Tibial nerve (tissue), 4 donors: ENCODE measurements at places on chromosomes 3 and 15. TPM values are rescaled to one million over a fixed set of nuclear protein-coding genes. Genes with fewer than 3 reads are reported as not detected.

- H3K27me3 ChIP-seq: no peaks in the 10 kb centered on the region
- H3K4me3 ChIP-seq: no peak overlapping the region
- no peak overlapping the region for H3K27ac ChIP-seq
- H3K4me1 ChIP-seq: no peaks in the 10 kb centered on the region
These were observed 95.1 kb downstream of the CHCHD6 start for GRCh38 chr3:126799099-126799498.

DNA sequence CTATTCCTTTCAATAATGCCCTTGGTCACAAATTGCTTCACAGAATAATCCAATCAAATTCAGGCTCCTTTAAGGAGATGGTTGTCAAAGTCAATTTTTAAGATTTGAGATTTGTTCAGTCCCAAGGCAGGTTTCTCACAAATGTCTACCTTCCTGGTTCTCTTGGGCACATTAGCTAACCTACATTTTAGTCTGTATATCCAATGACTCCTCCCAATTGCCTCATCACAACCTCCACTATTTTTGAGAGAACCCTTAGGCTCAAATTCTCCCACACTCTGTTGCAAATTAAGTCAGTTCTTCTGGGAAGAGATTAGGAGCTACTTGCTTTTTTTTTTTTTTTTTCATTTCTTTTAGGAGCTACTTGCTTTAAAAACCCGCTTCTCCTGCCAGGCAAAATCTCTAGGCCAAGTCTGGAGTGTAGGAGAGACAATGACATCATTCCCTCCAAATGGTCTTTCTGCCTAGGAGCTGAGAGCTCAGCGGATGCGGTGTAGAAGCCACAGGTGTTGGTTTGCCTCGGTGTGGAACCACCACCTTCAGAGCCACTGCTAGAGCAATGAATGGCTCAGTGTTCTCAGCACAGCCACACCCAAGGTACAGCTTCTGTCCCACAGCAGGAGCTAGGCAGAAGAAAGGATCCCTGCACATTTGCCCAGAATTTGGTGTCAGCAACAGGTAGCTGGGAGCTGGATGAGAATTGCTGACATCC is 10.0 kb upstream of the INO80 start:
- no peak for DNase-seq
- H3K27ac ChIP-seq: no peak overlapping the region
- H3K27me3 ChIP-seq: no peaks in the 10 kb centered on the region
- H3K4me3 ChIP-seq: no peak overlapping the region
- no peaks in the 10 kb centered on the region for H3K36me3 ChIP-seq
- H3K4me1 ChIP-seq: no peaks in the 10 kb centered on the region

Gene WDR48
- 25.2 TPM for total RNA-seq

Gene ACKR4
- total RNA-seq: 1.0 TPM

Gene SCG3
- total RNA-seq: not detected

GRCh38 chr3:108569336-108569735 is 19.9 kb downstream of the CIP2A start:
- peaks cover 6% of the 10 kb centered on the region for H3K36me3 ChIP-seq
- H3K27ac ChIP-seq: no peak overlapping the region
- DNase-seq: no peak
- H3K4me3 ChIP-seq: no peak overlapping the region
- no peaks in the 10 kb centered on the region for H3K27me3 ChIP-seq

GRCh38 chr3:172987273-172987672 is 153.8 kb downstream of the SPATA16 start:
- no peaks in the 10 kb centered on the region for H3K36me3 ChIP-seq
- no peaks in the 10 kb centered on the region for H3K4me1 ChIP-seq
- no peak overlapping the region for H3K4me3 ChIP-seq
- no peaks in the 10 kb centered on the region for H3K27me3 ChIP-seq
- no peak for DNase-seq

GRCh38 chr3:16350597-16351318 is 85.7 kb downstream of the OXNAD1 start:
- no peak overlapping the region for H3K27ac ChIP-seq
- H3K36me3 ChIP-seq: no peaks in the 10 kb centered on the region
- no peak for DNase-seq
- peaks cover 23% of the 10 kb centered on the region for H3K4me1 ChIP-seq

GRCh38 chr3:188055388-188055787 is 98.6 kb upstream of the LPP start:
- H3K27ac ChIP-seq: no peak overlapping the region
- H3K27me3 ChIP-seq: no peaks in the 10 kb centered on the region
- no peaks in the 10 kb centered on the region for H3K36me3 ChIP-seq
- H3K4me1 ChIP-seq: peaks cover 40% of the 10 kb centered on the region

DNA sequence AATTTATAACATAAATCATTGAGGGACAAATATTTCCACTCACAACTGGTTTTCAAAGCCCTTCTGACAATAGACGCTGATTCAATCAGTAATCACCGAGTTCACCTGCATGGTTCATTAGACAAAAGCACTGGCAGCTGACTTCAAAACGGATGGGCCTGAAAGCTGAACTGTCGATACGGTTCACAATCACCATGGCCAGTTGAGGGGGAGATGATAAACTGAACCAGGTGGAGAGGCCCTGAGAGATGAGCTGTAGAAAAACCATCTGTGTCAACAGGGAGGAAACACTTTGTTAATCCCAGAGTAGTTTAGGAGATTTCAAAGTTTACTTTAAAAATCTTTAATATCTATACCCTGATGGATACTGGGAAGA is 75.0 kb downstream of the PEX5L start:
- no peaks in the 10 kb centered on the region for H3K4me1 ChIP-seq
- H3K27me3 ChIP-seq: no peaks in the 10 kb centered on the region
- no peaks in the 10 kb centered on the region for H3K36me3 ChIP-seq
- DNase-seq: no peak

- H3K4me3 ChIP-seq: no peak overlapping the region
- no peaks in the 10 kb centered on the region for H3K4me1 ChIP-seq
- H3K27me3 ChIP-seq: no peaks in the 10 kb centered on the region
These were observed 54.4 kb downstream of the TPRA1 start for GRCh38 chr3:127535901-127536829.

DNA sequence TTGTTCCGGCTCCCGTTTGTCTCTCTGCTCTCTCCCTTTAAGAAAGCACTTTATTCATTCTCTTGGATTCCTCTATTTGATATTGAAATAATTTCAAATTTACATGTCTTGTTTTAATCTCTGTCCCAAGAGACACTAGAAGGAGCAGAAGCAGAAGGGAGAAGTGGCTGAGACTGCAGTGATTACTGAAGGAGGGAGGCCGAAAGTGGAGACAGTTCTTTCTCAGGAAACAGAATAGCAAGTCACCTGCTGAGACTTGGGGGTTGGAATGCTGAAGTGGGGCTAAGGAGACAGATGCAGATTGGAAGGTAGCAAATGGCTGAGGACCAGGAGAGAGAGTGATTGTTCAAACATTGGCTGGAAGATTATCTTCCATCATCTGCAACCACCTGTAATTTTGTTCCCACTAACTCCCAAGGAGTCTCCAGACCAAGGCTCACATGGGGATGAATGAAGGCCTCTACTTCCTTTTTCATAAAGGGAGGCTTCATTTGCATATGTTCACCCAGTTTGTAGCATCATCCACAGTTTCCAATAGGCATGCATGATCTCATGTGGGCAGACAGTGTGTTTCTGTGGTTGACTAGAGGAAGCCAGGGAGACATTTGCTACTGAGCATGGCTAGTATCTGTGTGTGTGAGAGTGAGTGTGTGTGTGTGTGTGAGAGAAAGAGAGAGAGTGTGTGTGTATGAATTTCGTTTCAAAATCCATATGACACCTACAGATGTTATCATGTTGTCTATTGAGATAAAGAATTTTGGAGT is 24.0 kb downstream of the LTF start:
- no peaks in the 10 kb centered on the region for H3K4me1 ChIP-seq
- no peaks in the 10 kb centered on the region for H3K36me3 ChIP-seq
- H3K4me3 ChIP-seq: no peak overlapping the region
- H3K27me3 ChIP-seq: no peaks in the 10 kb centered on the region
- no peak for DNase-seq

GRCh38 chr15:41215708-41216107 is 14.8 kb downstream of the EXD1 start:
- no peak for DNase-seq
- H3K4me3 ChIP-seq: no peak overlapping the region
- H3K36me3 ChIP-seq: no peaks in the 10 kb centered on the region
- no peak overlapping the region for H3K27ac ChIP-seq

Gene PLCH1
- 1.4 TPM for total RNA-seq

Gene BNC1
- 1.4 TPM for total RNA-seq

Gene SIDT1
- 5.5 TPM for total RNA-seq

GRCh38 chr3:142586803-142587406 is 8.4 kb upstream of the ATR start:
- no peak overlapping the region for H3K4me3 ChIP-seq
- DNase-seq: peak; percentile 65
- H3K27me3 ChIP-seq: no peaks in the 10 kb centered on the region
- no peaks in the 10 kb centered on the region for H3K36me3 ChIP-seq
- H3K27ac ChIP-seq: no peak overlapping the region

- DNase-seq: no peak
- H3K36me3 ChIP-seq: no peaks in the 10 kb centered on the region
- H3K27ac ChIP-seq: no peak overlapping the region
- H3K27me3 ChIP-seq: no peaks in the 10 kb centered on the region
- H3K4me3 ChIP-seq: no peak overlapping the region
These were observed 95.2 kb downstream of the SEMA6D start for GRCh38 chr15:47812470-47812999.

- no peaks in the 10 kb centered on the region for H3K4me1 ChIP-seq
- H3K27me3 ChIP-seq: no peaks in the 10 kb centered on the region
- no peak overlapping the region for H3K4me3 ChIP-seq
These were observed 167.0 kb downstream of the VGLL4 start for GRCh38 chr3:11476735-11477144.

DNA sequence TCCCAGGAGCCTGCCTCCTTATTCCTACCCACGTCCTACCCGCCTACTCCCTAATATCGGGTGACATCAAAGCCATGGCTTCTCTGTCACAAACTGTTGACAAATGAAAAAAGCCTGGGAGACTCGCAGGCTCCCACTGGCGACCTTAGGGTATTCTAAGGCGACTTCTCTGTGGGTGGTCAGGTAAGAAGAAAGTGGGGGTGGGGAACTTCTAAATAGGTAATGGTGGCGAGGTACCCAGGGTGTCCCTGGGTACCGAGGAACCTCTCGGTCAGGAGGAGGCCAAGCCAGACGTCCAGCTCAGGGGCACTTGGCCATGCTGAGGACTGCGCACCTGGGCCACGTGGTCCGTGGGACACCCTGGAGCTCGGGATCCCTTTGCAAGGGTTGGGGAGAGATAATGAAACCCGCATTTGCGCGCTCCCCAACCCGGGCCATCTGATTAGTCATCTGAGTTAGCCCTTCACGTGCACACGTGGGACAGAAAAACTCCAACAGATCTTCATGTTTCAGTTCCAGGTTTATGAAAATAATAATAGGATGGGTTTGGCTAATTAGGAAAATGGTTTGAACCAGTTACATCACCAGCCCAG is 78.2 kb downstream of the NR2F2 start:
- no peaks in the 10 kb centered on the region for H3K4me1 ChIP-seq
- H3K4me3 ChIP-seq: peak overlapping the region; percentile 56
- H3K27me3 ChIP-seq: no peaks in the 10 kb centered on the region
- no peak for DNase-seq
- no peaks in the 10 kb centered on the region for H3K36me3 ChIP-seq

- H3K27me3 ChIP-seq: no peaks in the 10 kb centered on the region
- H3K36me3 ChIP-seq: peaks cover 19% of the 10 kb centered on the region
- H3K27ac ChIP-seq: no peak overlapping the region
- H3K4me3 ChIP-seq: no peak overlapping the region
- peaks cover 10% of the 10 kb centered on the region for H3K4me1 ChIP-seq
- no peak for DNase-seq
These were observed 19.9 kb upstream of the TATDN2 start for GRCh38 chr3:10228248-10228950.

Gene TMEM89
- total RNA-seq: not detected

GRCh38 chr15:71329497-71330260 is 214.4 kb downstream of the THSD4 start:
- no peaks in the 10 kb centered on the region for H3K36me3 ChIP-seq
- no peak overlapping the region for H3K4me3 ChIP-seq
- no peaks in the 10 kb centered on the region for H3K27me3 ChIP-seq

Gene ZNF80
- not detected for total RNA-seq

Gene STAB1
- 527 TPM for total RNA-seq

GRCh38 chr3:107394502-107394901 is 17.3 kb downstream of the CCDC54 start:
- no peak overlapping the region for H3K27ac ChIP-seq
- no peaks in the 10 kb centered on the region for H3K27me3 ChIP-seq
- no peak for DNase-seq
- no peak overlapping the region for H3K4me3 ChIP-seq
- H3K36me3 ChIP-seq: no peaks in the 10 kb centered on the region
- no peaks in the 10 kb centered on the region for H3K4me1 ChIP-seq

GRCh38 chr3:88057630-88058305 is 1.0 kb downstream of the CGGBP1 start:
- no peaks in the 10 kb centered on the region for H3K27me3 ChIP-seq
- DNase-seq: no peak
- H3K27ac ChIP-seq: peak overlapping the region; percentile 96
- peaks cover 44% of the 10 kb centered on the region for H3K4me1 ChIP-seq

Gene CYP1A1
- total RNA-seq: 5.1 TPM

Gene NPAP1
- total RNA-seq: not detected

- no peaks in the 10 kb centered on the region for H3K36me3 ChIP-seq
- DNase-seq: no peak
- no peaks in the 10 kb centered on the region for H3K4me1 ChIP-seq
- H3K27ac ChIP-seq: no peak overlapping the region
- H3K27me3 ChIP-seq: no peaks in the 10 kb centered on the region
- no peak overlapping the region for H3K4me3 ChIP-seq
These were observed 617.0 kb upstream of the CBLB start for GRCh38 chr3:106485802-106486201.

- no peak overlapping the region for H3K27ac ChIP-seq
- H3K36me3 ChIP-seq: no peaks in the 10 kb centered on the region
- no peaks in the 10 kb centered on the region for H3K27me3 ChIP-seq
- no peak for DNase-seq
- H3K4me3 ChIP-seq: no peak overlapping the region
These were observed 125.2 kb downstream of the CFAP20DC start for GRCh38 chr3:58924578-58924977.

Gene ISL2
- total RNA-seq: not detected

DNA sequence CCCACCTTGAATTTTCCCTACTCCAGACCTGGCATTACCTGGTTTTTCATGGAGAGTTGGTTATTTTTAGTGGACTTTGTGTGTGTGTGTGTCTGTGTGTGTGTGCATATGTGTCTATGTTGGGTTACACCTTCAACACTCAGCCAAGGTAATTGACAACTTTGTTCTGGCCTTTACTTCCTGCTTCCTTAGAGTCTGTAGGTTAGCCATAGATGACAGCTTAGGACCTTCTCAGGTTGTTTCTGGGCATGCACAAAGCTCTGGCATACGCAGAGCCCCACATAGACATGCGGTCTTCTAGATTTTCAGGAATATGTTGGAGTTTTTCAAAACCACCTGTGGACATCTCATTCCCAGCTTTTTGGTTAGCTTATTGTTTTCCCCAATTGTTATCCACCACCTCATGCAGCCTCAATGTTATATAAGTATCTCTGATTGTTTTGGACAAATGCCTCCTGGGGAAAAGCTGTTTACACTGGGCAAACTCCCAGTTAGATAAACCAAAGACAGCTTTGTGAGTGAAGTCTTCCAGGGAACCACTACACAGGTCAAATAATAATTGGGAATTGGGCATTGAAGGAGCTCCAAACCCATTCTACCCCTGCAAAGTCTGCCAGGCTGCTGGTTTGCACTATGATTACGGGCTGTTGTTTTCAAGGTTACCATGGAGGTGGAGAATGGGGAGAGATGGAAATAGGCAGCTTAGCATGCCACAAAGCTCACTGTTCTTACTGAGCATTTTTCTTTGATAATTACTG is 201.2 kb downstream of the ADAMTSL3 start:
- H3K27me3 ChIP-seq: no peaks in the 10 kb centered on the region
- H3K4me1 ChIP-seq: no peaks in the 10 kb centered on the region
- DNase-seq: no peak
- H3K4me3 ChIP-seq: no peak overlapping the region
